Stimulated activated naive CD4-positive, alpha-beta T cell treated with Interleukin-2 at 50 U/mL for 16 hours (primary cell): ENCODE measurements at places on chromosomes 3 and 15.

DNA sequence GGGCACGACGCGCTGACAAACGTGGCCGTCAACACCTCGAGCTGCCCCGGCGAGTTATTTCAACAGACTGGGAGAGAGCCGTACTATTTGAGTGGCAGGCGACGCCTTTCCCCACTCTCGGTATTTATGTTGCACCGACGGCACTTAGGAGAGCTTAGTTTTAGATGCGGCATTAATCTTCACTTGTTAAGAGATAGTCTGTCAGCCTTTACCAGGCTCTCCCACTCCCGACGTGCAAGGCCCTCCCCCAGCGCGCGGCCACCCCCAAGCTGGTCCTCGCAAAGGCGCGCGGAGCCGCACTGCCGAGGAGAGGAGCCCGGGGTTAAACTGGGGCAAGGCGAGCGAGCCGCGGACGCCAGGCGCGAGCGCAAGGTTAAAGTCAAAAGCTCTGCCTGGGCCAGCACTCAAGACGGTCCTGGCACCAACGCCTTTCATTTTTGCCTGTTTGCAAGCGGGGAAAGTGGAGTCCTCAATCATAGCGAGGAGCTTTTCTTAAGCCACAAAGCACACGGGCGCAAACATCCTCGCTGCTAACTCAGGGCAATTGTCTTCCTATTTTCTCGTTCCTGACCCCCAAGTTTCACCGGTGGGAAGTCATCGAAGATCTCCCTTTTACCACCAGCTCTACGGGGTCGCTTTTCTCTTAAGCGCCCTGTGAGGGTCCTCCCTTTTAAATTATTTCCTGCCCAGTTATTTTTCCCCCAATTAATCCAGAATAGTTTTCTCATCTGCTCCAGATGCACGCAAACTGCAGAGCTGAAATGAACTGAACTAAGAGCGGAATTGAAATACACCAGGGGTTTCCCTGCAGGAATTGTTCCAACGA, 86.6 kb downstream of the NR2F2 start:
- DNase-seq: no peak

DNA sequence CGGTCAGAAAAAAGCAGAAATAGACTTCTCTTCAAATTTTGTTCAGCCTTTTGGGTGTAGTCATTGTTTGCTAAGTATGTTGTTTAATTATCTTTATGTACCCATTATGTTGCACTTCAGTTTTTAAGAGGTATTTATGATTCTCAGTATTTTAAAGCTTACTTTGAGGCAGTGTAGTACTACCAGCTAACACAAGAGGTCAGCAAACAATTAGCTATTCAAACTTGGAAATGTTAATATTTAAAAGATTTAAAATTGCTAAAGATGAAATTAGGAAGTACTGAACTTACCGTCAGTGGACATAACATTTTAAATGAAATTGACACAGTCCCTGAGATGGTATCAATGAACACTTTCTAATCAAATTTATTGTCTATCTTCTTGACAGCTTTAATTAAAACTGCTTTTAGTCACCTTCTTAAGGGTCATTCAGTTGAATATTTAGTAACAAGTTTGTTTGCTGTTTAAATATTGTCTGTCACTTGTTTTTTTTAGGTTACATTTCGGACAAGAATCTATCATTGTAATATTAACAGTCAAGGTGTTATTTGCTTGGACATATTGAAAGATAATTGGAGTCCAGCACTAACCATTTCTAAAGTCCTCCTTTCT, 28.1 kb downstream of the NKIRAS1 start:
- no peak for DNase-seq

GRCh38 chr3:62135741-62136140, 237.6 kb downstream of the FEZF2 start:
- no peak for DNase-seq

DNA sequence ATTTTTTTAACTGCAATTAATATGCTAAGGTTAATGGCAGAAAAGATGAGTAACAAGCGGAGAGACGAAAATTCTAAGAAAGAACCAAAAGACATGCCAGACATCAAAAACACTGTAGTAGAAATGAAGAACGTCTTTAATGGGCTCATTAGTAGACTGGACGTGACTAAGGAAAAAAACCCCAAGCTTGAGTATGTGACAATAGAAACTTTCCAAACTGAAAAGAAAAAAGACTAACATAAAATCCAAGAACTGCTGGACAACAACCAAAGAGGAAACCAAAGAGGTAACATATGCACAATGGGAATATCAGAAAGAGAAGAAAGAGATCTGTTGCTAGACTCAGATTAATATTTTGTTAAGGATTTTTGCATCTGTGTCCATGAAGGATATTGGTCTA, 94.6 kb upstream of the SETMAR start:
- DNase-seq: no peak

- no peak for DNase-seq
These were observed 10.0 kb upstream of the MANF start for GRCh38 chr3:51375136-51375535.

DNA sequence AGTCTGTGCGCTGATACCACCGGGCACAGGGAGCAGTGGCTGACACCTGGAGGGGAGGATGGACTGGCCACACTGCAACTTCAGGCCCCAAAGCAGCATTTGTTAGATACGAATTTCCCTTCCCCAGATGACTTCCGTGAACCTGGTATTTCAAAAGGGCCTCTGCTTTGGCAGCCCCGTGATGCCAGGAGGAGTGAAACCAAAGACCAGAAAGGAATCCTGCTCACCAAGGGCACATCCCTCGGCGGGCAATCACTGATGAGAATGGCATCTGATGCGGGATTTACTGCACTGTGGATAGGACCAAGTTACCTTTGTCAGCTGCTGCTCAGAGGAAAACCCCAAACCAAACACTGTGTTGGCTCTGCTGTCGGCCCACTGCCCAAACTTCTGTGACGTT, 65.5 kb downstream of the WHAMM start:
- no peak for DNase-seq

DNA sequence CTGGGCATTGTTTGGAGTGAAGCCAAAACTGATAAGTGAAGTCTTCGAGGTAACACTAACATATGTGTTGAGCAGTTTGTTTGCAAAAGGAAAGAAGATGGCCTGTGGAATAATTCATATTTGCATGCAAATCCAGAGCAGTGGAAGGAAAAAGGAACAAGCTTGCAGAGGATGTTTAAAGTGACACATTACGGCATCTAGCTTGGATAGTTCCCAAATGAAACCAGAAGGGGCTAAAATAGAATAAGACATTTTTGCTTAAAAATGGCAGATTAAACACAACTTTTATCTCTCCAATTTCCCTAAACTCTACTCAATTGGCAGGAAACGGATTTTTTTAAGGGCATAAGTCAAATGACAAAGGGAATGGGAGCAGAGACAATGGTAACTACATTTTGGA, 25.4 kb upstream of the RYK start:
- no peak for DNase-seq

- DNase-seq: no peak
These were observed 13.2 kb downstream of the SMAD6 start for GRCh38 chr15:66715181-66715624.

DNA sequence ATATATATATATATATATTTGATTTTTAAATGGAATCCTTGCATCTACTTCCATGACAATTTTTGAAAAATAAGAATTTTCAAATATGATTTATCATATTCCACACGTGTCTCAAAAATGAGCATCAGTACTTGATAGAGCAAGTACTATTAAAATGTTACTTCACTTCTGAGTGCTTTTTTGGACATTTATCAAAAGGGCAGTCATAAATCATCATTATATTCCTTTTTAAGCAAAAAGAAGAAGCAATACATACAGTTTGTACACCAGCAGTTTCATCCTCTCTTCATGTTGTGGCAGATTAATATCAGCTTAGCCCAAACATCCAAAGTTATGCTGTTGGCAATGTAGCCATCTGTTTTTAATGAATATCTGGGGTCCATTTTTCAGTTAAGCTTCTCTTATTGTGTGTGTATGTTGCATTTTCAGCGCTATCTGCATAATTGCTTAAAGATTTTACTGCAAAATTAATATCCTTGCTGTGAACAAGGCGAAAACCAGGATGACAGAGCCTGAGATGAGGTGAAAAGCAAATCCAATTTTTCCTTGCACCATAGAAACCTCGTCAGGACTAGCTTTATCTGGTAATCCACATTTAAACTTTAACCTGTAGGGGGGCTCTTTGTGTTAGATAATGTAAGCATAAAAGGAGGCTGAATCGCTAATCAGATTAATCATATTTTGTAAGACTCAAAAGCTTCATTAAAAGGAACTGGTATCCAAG, 604.9 kb upstream of the AGTR1 start:
- DNase-seq: no peak

DNA sequence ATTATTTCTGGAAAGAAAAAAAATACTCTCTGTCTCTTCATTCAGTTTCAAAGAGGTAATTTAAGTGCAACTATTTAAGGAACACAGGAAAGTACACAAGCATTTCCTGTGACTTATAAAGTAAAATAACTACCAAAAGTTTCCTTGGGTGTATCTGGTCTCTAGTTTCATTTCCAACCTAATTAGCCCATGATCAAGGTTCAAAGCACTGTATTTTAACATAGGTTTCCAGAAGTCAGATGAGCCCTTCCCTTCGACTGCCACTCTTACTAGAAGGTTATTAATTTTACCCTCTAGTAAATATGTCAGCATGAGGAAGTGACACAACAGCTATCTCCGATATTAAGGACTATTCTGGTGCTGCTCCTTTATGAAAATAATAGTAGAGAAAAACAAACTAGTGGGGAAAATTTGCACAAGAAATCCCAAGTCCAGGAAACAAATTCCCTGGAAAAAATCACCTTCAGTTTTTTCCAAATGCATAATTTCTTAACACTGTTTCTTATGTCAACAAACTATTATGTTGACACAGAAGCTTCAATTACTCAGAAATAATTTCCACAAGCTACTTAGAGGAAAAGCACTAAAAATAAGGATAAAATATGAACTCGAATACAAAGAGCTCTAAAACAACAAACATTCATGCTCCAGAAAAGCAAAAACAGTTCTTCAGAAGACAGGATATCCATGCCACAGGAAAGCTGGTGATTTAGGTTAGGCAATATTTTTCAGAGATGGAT, 35.3 kb downstream of the CCPG1 start:
- DNase-seq: no peak

DNA sequence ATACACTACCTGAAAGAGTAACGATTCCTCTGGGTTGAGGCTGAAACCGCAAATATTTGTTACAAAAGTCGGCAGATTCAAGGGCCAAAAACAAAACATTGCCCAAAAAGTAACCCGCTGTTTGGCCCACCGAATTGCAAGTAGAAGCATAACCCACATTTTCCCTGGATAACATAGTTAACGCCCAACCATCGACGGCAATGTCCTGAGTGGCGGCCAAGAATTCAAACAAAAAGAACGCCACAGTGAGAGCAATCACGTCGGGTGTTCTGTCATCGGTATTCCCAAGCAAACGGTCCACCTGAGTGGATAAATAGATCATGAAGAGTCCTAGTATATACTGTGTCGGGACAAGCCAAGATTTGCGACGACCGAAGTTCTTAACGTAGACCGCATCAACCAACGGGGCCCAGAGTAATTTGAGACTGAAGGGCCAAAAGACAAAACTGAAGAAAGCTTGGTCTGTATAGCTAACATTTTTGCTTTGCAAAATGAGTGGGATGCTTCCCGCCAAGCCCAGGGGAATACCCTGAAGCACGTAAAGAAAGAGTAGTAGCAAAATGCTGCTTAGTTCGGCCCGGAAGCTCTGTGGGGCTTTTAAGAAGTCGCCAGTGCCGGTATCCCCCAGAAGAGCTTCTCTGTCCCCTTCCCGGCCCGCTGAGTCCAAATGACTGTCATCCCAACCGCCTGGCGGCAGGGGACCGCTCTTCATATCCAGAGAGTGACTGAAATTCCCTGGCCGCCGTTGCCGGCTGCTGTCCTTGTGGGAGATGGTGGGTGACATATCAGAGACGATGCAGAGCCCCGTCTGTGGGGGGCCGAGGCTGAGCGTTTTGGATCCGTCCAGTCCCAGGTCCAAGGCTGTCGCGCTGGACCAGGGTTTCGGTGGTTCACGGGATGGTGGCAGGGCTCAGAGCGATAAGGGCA, 750 bp downstream of the SLC33A1 start:
- peak; percentile 13 for DNase-seq

- DNase-seq: no peak
These were observed 21.6 kb downstream of the SPTBN5 start for GRCh38 chr15:41872166-41872747.

GRCh38 chr15:71883447-71883846, 73.1 kb downstream of the NR2E3 start:
- no peak for DNase-seq

DNA sequence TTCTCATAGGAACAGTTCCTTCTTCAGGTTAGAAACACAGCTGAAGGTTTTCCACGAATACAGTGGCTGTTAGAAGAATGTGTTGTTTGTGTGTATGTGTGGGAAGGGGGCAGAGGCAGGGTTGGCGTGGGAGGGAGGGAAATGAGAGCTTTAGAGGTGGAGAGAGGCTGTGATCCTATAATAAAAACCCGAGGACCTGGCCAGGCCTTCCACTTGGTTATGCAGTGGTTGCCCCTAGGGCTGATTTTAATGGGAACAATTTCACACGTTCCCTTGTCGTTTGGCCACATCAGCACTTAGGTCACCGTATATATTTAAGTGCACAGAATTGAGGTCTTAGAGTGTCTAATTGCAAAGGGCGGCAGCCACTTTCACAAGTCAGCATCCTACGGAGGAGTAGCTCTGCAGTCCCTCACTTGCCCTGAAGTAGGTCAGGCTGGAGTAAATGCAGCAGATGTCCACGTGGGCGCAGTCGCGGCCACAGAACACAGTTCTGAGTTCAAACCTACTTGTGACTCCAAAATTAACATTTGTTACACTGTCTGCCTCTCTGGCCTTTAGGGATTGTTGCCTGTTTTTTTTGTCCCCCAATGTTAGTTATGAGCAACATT, 85.6 kb downstream of the PDCD6IP start:
- no peak for DNase-seq

DNA sequence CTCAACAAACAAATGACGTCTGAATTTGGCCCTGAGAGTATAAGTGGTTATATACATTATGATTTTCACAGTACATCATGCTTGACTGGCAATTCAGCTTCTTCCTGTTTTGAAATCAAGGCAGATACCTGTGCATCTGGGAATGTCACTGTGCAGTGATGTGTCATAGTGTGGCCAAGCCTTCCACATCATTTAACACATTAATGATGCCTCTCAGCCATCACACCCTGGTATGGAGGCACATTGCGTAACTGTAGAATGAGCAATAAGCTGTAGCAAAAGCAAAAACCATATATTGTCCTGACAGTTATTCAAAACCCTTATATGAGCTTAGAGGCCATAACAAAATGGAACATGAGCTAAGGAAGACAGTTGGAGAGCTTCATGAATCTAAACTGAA, 246.0 kb downstream of the EPHA3 start:
- no peak for DNase-seq

- DNase-seq: no peak
These were observed 30.9 kb upstream of the KCNMB3 start for GRCh38 chr3:179281825-179282224.

DNA sequence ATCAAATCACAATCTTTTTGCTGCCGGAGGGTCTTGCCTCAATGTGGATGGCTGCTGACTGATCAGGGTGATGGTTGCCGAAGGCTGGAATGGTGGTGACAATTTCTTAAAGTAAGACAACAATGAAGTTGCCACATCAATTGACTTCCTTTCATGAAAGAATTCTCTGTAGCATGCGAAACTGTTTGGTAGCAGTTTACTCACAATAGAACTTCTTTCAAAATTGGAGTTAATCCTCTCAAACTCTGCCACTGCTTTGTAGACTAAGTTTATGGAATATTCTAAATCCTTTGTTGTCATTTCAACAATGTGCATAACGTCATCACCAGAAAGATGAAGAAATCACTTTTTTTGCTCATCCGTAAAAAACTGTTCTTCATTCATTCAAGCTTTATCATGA, 65.8 kb downstream of the B3GNT5 start:
- no peak for DNase-seq

- no peak for DNase-seq
These were observed 189.8 kb upstream of the GOLIM4 start for GRCh38 chr3:168285506-168285905.
